ENCODE measurements at places on chromosomes 2 and 18.

- DNase-seq: no peak
Observed at GRCh38 chr2:225064362-225064761, 22.1 kb upstream of the DOCK10 start.

DNA sequence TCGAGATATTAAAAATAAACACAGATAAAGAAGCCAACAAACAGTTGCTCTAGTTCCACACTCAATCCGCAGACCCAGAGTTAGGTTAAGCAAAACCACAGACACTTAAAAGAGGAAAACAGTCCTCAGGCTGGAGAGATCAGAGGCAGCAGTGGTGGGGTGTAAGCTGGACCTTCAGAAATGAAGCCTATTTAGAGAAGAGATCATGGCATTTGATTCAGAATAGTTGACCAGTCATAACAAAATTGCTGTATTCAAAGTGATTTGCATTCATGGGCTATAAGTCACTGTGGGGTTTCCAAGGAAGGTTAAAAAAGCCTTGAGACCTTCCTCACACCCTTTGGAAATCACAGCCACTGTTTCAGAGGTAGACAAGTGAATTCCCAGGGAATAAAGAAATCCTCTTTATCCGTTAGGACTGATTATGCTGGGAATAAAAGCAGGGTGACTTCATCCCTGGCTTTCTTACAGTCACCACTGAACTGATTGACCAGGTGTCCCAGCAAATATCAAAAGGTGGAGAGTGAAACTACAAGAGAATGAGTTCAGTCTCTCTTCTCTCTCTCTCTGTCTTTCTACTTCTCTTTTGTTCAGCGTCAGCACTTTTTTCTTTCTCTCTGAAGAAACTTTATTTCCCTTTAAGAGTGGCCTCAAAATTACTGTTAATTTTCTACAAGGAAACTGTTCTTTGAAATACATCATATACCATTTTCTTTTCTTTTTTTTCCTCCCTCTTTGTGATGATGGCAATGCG is 171.8 kb upstream of the PIK3C3 start:
- no peak for DNase-seq

DNA sequence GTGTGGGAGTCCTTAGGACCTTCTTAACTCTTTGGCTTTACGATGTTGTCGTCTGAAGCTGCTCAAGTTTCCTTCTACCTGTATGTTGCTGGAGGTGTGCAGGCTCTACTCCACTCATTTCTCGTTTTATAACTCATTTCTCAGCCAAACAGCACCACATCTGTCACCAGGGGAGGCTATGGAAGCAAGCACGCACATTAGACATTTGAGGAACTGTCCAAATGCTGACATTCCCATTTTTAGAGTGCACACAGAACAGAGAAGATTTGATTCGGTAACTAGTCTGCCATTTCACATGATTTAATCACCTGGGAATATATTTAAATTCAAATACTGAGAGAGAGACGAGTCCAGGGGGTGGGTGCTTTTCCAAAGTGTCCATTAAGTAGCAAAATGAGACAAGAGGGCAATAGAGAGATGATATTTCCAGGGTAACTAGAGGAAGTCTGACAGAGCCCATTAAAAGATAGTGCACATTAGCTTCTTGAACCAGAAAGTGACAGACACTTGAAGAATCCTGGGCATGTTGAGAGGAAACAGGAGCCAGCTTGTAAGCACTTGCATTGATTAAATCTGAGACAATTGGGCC is 793.3 kb downstream of the TDRD15 start:
- peak; percentile 22 for DNase-seq

DNA sequence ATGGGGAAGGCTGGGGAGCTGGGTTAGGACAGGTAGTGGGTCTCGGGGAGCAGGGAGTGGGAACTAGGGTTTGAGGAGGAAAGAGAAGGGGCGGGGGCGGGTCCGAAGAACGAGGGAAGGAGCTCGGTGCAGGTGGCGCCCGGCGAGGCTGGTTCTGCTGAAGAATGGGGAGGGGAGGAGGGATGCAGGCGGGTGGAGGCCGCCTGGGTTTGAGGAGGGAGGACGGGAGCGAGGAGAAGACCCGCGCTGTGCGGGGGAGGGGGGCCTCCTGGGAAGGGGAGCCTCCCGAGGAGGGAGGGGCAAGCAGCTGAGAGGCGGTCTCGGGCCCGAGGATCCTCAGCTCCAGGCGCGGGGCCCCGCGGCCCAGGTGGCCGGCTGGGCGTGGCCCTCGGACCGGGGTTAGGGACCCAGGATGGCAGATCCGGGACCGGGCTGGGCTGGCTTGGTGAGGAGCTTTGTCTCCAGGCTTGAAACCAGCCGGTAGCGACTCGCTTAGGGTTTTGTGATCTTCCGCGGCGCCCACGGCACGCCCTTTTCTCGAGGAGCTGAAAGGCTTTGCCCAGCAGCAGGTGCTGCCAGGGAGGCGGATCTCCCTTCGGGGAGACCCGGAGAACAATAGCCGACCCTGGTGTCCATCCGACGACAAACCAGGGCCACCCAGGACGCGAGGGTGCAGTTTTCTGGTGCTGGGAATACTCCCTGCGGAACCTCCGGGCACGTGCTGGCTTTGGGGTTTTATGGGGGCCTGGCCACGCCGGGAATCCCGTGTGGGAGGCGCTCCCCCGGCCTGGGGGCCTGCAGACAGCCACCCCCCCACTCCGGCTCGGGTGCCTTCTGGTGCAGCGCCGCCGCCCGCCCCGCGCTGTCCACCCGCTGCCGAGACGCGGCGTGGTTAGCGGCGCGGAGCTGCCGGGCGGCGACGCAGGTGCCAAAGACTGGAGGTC is 1.4 kb downstream of the DPYSL5 start:
- no peak for DNase-seq

GRCh38 chr18:22021701-22022100 is 147.7 kb upstream of the GATA6 start:
- no peak for DNase-seq

- DNase-seq: no peak
Observed at GRCh38 chr2:240186191-240186725, 45.8 kb upstream of the OTOS start.

GRCh38 chr2:62217421-62217820 is 21.5 kb downstream of the B3GNT2 start:
- DNase-seq: no peak

GRCh38 chr2:37898448-37898847 is 26.6 kb upstream of the RMDN2 start:
- peak; percentile 57 for DNase-seq

DNA sequence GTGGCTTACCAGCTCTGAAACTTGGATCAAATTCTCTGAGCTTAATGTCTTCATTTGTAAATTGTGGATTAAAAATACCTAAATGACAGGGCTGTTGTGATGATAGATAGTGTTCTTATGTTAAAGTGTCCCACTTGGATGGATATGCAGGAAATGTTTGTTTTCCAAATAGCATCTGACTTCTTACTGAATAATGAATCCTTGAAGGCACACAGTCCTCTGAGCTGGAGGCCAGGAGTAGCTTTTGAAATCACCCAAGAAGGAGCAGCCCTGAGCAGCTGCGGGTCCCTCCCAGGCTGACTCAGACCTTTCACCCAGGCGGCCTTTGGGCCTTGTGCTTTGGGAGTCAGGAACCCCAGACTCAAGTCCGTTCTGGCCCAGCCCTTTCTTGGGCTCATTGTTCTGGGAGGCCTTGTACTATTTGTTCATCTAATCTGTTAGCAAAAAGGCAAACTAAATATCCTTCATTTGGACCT is 173.0 kb upstream of the GATA6 start:
- no peak for DNase-seq

- DNase-seq: peak; percentile 7
Observed at GRCh38 chr2:200534572-200534971, 8.6 kb downstream of the SGO2 start.

DNA sequence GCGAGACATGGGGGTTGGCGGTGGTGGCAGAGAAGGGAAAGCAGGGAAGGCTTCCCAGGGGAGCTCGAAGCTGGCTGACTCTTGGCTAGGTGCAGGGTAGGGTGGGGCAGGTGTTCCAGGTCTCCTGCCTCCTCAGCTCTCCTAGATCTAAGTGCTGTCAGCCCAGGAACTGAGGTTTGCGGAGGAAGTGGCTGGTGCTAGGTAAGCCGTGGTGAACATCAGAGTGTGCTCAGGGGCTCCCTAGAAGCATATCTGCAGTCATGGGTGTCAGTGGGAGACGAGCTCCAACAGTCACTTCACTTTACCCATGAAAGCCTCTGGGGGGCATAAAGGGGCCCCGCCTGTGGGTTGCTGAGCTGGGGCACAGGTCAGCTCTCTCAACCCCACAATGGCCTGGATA is 34.1 kb downstream of the ARHGEF4 start:
- DNase-seq: no peak

DNA sequence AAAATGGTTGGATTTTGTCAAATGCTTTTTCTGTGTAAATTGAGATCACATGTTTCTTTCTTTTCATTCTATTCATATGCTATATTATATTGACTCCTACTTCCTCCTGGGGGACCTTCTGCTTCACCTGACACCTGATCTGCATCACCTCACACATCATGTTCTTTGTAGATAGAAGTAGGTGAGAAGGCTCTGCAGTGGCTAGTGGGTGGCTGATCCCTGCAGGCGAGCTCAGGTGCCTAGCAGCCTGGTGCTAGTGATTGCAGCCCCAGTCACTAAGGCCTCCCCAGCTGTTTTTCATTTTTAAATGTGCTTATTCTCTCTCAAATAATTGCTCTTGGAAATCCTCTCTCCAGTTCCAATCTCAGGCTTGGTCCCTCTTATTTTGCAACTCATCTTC is 33.6 kb downstream of the MC4R start:
- DNase-seq: no peak

Measured in EH (cell line).